Esophagus squamous epithelium (tissue), 5 donors: ENCODE measurements at places on chromosomes 2 and 18.

GRCh38 chr2:195486987-195487644 is 169.9 kb upstream of the SLC39A10 start:
- no peaks in the 10 kb centered on the region for H3K4me1 ChIP-seq
- H3K27ac ChIP-seq = no peak overlapping the region
- H3K27me3 ChIP-seq = no peaks in the 10 kb centered on the region
- H3K4me3 ChIP-seq = no peak overlapping the region
- no peaks in the 10 kb centered on the region for H3K36me3 ChIP-seq
- DNase-seq = no peak

- no peak overlapping the region for H3K27ac ChIP-seq
- no peaks in the 10 kb centered on the region for H3K4me1 ChIP-seq
- no peak for DNase-seq
- H3K27me3 ChIP-seq = no peaks in the 10 kb centered on the region
- no peaks in the 10 kb centered on the region for H3K36me3 ChIP-seq
- no peak overlapping the region for H3K4me3 ChIP-seq
These were observed 154.8 kb downstream of the COL6A3 start for GRCh38 chr2:237259201-237259600.

DNA sequence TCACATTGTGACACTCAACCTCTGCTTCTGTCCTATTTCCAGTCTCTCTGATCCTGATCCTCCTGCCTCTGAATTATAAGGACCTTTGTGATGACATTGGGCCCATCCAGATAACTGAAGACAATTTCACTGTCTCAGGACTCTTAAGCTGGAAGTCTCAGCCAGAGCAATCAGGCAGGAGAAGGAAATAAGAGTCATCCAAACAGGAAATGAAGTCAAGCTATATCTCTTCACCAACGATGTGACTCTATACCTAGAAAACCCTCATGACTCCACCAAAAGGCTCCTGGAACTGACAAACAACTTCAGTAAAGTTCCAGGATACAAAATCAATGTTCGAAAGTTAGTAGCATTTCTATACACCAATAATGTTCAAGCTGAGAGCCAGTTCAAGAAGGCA is 29.3 kb upstream of the TWIST2 start:
- no peak overlapping the region for H3K27ac ChIP-seq
- H3K4me1 ChIP-seq = no peaks in the 10 kb centered on the region
- peaks cover 74% of the 10 kb centered on the region for H3K27me3 ChIP-seq

GRCh38 chr2:113861740-113862139 is 28.1 kb upstream of the ACTR3 start:
- H3K27ac ChIP-seq = no peak overlapping the region
- H3K27me3 ChIP-seq = no peaks in the 10 kb centered on the region
- no peaks in the 10 kb centered on the region for H3K36me3 ChIP-seq
- H3K4me3 ChIP-seq = no peak overlapping the region

GRCh38 chr2:162623888-162624287 is 214.7 kb downstream of the KCNH7 start:
- H3K4me1 ChIP-seq = no peaks in the 10 kb centered on the region
- no peaks in the 10 kb centered on the region for H3K36me3 ChIP-seq
- no peaks in the 10 kb centered on the region for H3K27me3 ChIP-seq
- no peak overlapping the region for H3K27ac ChIP-seq
- no peak overlapping the region for H3K4me3 ChIP-seq
- DNase-seq = no peak

- no peak overlapping the region for H3K4me3 ChIP-seq
- H3K27me3 ChIP-seq = no peaks in the 10 kb centered on the region
- no peak overlapping the region for H3K27ac ChIP-seq
- no peak for DNase-seq
- no peaks in the 10 kb centered on the region for H3K4me1 ChIP-seq
These were observed 41.4 kb downstream of the PDK1 start for GRCh38 chr2:172597176-172597842.

DNA sequence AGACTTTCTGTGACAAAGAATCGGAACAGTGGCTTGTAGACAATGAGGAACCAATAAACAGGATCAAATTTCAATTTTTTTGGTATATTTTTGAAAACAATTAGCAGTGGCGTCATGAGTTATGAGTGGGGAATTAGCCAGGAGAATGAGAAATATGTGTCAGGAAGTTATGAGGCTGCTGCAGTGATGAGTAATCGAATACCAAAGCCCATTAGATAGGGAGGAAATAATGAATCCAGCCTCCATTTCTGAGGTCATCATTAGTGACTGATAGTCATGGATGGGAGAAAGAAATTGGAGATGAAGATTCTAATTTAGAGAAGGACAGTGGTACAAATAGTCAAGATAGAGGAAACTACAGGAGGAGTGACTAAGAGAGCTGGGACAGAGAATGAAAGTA is 673.1 kb upstream of the VRK2 start:
- no peak for DNase-seq
- H3K4me3 ChIP-seq = no peak overlapping the region
- H3K36me3 ChIP-seq = no peaks in the 10 kb centered on the region

DNA sequence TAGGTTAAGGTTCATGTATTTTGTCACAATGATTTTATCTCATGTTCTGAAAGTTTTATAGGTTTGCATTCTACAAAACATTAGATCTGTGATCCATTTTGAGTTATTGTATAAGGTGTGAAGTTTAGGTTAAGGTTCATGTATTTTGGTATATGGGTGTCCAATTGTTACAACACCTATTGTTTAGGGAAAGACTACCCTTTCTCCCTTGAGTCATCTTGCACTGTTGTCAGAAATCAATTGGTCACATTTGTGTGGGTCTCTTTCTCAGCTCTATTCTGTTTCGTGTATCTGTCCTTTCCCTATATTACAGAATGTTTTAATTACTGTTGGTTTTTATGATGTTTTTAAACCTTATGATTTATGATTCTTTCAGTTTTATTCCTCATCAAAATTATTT is 192.3 kb downstream of the MCFD2 start:
- no peaks in the 10 kb centered on the region for H3K27me3 ChIP-seq
- no peak for DNase-seq
- peaks cover 9% of the 10 kb centered on the region for H3K4me1 ChIP-seq
- H3K4me3 ChIP-seq = no peak overlapping the region
- no peak overlapping the region for H3K27ac ChIP-seq

- no peak overlapping the region for H3K27ac ChIP-seq
- H3K4me3 ChIP-seq = no peak overlapping the region
- no peaks in the 10 kb centered on the region for H3K36me3 ChIP-seq
- H3K4me1 ChIP-seq = no peaks in the 10 kb centered on the region
These were observed 433.1 kb upstream of the MAP2 start for GRCh38 chr2:208990716-208991115.

- no peak for DNase-seq
- H3K27me3 ChIP-seq = no peaks in the 10 kb centered on the region
- no peak overlapping the region for H3K27ac ChIP-seq
These were observed 37.6 kb upstream of the ONECUT2 start for GRCh38 chr18:57397440-57398132.

DNA sequence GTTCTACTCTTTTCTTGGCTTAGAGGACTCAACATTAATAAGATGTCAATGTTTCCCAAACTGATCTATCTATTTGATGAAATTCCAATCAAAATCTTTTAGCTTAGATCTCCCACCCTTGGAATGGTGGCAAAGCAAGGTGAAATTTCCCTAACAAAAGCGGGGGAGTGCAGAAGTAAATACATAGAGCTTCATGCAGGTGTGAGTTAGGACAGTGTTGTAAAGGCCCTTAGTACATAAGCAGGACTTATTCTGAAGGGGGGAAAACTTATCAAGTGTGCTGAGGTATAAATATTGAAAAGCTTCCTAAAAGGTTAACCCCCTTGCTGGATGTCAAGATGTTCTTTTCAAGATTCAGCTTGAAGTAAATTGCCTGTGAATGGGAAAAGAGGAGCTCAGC is 608.6 kb upstream of the CELF4 start:
- H3K4me3 ChIP-seq = no peak overlapping the region
- no peak overlapping the region for H3K27ac ChIP-seq
- no peaks in the 10 kb centered on the region for H3K4me1 ChIP-seq

DNA sequence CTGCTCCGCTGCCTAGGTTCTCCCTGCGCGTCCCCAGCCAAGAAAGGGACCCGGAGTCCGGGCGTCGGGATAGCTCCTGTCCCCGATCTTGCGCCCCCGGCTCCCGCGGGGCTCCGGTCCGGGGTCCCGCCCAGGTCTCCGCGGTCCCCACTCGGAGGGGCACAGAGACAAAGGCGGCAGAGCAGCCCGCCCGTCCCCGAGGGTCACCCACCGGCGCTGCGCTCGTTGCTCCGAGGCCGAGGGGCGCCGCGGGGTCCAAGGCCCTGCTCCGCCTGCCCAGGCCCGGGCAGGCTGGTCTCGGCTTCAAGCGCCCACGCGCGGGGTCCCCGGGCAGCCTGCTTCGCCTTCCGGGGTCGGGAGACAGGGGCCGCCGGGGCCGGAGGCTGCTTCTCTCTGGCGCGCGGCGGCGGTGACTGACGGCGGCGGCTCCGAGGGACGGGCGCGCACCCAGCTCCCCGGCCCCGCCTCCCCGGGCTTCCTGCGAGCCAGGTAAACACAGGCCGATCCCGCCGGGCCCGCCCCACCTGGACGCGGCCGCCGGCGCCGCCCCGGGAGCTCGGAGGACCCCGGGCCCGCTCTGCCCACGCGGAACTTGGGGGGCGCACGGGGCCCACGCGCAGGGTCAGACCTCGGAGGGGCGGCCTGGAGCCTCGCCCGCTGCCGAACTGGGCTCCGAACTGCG is at the start of gene MBP:
MBP (minus strand) TSS at position 415 of the 682 bp plus-strand sequence. CDS start 27,522 bp downstream, outside the sequence.
- peak within 1 kb of the TSS; percentile 95 for H3K27ac ChIP-seq
- peak; percentile 11 for DNase-seq
- H3K4me1 ChIP-seq = peaks cover 36% of the 10 kb centered on the region
- H3K27me3 ChIP-seq = no peaks in the 10 kb centered on the region
- no peaks in the 10 kb centered on the region for H3K36me3 ChIP-seq

GRCh38 chr2:241762321-241762932 is 14.2 kb upstream of the GAL3ST2 start:
- no peak overlapping the region for H3K4me3 ChIP-seq
- no peak overlapping the region for H3K27ac ChIP-seq
- no peak for DNase-seq
- no peaks in the 10 kb centered on the region for H3K4me1 ChIP-seq

- no peak for DNase-seq
- no peak overlapping the region for H3K4me3 ChIP-seq
- H3K27me3 ChIP-seq = no peaks in the 10 kb centered on the region
- no peak overlapping the region for H3K27ac ChIP-seq
- no peaks in the 10 kb centered on the region for H3K36me3 ChIP-seq
- H3K4me1 ChIP-seq = no peaks in the 10 kb centered on the region
These were observed 211.0 kb downstream of the CTNNA2 start for GRCh38 chr2:79723830-79724229.

DNA sequence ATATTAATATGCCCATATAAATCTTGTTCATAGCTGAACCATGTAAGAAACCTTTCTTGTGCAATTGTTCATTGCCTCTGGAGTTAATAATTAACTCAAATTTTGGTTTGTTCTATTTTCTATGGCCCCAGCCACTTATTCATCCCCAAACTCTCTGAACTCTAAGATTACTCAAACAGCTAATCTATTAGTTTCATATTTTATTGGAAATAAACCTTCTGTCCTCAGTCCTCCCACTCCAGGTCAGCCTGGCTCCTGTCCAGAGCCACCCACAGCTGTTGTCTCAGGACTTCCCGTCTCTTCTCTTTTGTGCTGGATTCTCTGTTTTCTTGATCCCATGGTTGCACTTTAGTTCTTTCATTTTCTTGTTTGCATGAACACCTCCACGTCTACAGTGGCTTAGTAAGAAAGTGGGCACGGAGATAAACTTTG is 4.4 kb upstream of the RNF103 start:
- H3K4me1 ChIP-seq = peaks cover 27% of the 10 kb centered on the region
- H3K36me3 ChIP-seq = no peaks in the 10 kb centered on the region

DNA sequence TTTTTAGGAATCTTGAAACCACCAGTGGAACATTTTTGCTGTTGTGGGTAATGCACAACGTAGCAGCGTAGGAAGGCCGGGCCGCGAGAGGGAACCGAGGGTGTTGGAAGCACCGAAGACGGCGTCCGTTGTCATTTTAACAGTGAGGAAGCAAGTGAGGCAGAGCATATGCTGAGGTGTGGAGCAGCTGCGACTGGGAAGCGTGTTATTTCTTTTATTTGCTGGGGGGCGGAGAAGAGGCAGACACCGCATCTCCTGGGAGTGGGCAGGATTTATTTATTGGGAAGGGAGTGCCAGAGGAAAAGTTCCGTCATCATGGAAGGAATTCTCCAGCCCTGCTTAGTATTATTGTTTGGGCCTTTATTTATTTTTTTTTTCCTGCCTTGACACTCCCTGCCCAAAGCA is 232.8 kb downstream of the KLHL29 start:
- no peaks in the 10 kb centered on the region for H3K36me3 ChIP-seq
- H3K4me1 ChIP-seq = peaks cover 50% of the 10 kb centered on the region
- H3K27me3 ChIP-seq = no peaks in the 10 kb centered on the region
- peak overlapping the region; percentile 89 for H3K27ac ChIP-seq

- H3K27me3 ChIP-seq = no peaks in the 10 kb centered on the region
- DNase-seq = no peak
- H3K27ac ChIP-seq = no peak overlapping the region
- H3K4me3 ChIP-seq = no peak overlapping the region
- no peaks in the 10 kb centered on the region for H3K36me3 ChIP-seq
These were observed 4.2 kb upstream of the ATP6V1B1 start for GRCh38 chr2:70931376-70932000.

DNA sequence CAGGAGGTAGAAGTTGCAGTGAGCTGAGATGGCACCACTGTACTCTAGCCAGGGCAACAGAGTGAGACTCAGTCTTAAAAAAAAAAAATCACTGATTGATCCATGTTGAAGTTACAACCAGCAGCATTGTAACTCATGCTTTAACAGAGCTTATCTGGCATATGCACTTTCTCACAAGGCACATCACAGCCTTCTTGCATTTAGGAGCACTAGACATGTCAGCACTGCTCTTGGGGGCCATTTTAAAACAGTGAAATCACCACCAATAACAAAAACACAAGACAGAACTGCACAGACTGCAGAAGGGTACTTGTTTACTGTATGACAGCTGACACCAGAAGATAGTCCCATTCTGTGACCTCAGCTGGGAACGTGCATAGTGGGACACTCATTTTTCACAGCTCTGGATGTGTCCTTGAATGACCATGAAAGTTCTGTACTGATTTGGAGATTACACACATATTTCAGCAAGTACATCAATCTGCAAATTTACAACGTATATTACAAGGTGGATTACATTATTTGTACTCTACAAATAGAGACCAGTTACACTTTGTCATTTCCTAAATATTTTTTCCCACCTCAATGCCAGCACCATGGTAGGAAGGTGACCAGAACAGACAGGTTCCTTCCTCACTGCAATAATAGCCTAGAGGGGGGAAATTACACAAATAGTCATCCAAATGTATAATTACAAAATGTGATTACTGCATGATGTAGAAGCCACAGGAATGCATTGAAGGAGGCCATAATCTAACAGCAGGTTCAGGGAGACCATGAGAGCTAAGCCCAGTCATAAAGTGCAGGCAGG is 35.1 kb downstream of the CCBE1 start:
- no peaks in the 10 kb centered on the region for H3K27me3 ChIP-seq
- H3K27ac ChIP-seq = no peak overlapping the region
- DNase-seq = no peak
- no peaks in the 10 kb centered on the region for H3K36me3 ChIP-seq
- H3K4me1 ChIP-seq = no peaks in the 10 kb centered on the region

- no peaks in the 10 kb centered on the region for H3K27me3 ChIP-seq
- DNase-seq = no peak
- peaks cover 14% of the 10 kb centered on the region for H3K4me1 ChIP-seq
- no peak overlapping the region for H3K4me3 ChIP-seq
- H3K36me3 ChIP-seq = no peaks in the 10 kb centered on the region
These were observed 91.0 kb downstream of the LIMS1 start for GRCh38 chr2:108625186-108625827.
